Activated T-helper 1 cell treated with anti-CD3 and anti-CD28 coated beads, Interleukin-2, amount 50 U/mL, for 16 hours (primary cell): ENCODE measurements at places on chromosomes 2 and 18.

- no peak for DNase-seq
Observed at GRCh38 chr2:235848055-235848454, 320.1 kb downstream of the GBX2 start.

- DNase-seq, result no peak
Observed at GRCh38 chr2:68789603-68790002, 55.0 kb downstream of the ARHGAP25 start.

DNA sequence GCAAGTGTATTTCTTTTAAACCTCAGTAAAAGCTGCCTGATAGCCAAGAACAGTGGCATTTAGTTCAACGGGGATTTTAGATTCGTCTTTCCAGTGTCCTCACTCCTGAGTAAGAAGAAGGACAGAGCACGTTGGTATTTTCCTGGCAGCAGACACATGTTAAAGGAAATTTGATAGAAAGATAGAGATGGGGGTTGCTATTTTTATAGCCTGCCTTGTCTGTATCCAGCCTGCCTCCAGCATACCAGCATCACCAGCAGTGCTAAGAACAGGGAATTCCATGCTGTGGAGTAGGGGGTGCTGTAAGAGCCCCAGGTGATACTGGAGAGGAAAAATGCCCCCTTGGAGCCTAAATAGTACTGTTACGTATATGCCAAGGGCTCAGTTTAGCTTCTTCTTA, 1.1 kb upstream of the SMYD1 start:
- DNase-seq, result no peak

DNA sequence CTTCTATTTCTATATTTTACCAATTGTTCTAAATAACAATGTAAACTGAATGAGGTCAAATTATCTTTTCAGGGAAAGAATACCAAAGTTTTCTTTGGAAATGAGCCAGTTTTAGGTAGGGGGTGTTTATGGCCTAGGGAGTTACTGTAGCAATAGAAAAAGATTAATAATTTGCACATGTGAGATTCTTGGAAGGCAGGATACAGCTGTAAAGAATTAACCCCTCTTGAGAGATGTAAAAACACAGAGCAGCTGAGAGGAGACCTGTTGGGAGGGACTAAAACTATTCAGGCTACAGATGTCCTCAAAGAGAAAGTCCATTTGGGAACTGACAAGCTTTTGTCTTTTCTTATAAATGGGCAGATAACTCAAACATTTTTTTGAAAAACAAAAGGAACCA, 182.2 kb downstream of the FIGN start:
- no peak for DNase-seq

GRCh38 chr18:40874233-40874632, 1080.8 kb upstream of the PIK3C3 start:
- no peak for DNase-seq

DNA sequence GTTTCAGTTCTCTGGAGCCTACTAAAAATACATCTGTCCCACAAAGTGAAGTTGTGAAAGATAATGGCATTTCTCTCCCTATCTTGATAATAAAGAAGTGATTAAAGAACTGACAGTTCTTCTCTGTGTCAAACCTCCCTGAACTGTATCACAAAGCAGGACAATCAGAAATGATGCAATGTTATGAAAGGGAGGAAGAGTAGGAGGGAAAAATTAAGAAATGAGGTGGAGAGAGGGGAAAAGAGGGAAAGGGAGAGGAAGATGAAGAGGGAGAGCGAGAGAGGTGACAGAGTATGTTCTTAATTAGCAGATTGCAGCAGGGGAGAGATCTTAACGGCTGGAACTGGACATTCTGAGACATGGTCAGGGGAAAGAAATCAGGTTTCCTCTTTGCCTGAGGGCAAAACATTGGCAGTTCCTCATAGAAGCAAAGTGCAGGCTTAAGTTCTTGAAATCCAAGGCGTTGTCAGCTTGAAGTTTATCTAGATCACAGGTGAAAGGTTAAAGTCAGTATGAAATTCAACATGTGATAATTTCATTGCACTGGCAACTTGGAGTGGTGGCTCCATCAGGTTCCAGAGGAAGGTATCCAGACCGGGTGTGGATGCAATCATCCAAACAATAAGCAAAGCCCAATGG, 54.6 kb downstream of the RDH14 start:
- DNase-seq, result no peak

- no peak for DNase-seq
Observed at GRCh38 chr2:85672456-85672855, 4.5 kb upstream of the SFTPB start.

DNA sequence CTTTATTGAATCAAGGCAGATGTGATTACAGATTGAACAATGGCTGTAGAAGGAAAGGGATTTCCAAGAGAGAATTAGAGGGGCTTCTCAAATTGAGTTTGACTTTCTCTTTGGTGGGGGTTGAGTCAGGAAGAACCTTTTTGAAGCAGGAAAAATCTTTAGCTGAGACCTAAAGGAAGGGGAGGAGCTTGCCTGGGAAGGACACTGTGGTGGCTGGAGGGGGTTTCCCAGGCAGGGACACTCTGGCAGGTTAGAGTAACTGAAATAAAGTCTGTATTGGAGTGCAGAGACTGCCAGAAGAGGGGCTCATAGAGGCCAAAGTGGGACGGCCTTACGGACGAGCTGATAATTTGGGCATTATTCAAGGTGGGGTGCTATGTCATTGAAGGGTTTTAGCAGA, 69.3 kb downstream of the NEDD4L start:
- DNase-seq, result no peak

- no peak for DNase-seq
Observed at GRCh38 chr2:197372592-197372991, 62.0 kb upstream of the ANKRD44 start.

- DNase-seq, result no peak
Observed at GRCh38 chr2:18214936-18215335, 336.5 kb downstream of the KCNS3 start.

GRCh38 chr2:199819746-199820145, 31.2 kb downstream of the FTCDNL1 start:
- no peak for DNase-seq

GRCh38 chr18:47750889-47751423, 179.5 kb downstream of the SMAD2 start:
- DNase-seq, result no peak

DNA sequence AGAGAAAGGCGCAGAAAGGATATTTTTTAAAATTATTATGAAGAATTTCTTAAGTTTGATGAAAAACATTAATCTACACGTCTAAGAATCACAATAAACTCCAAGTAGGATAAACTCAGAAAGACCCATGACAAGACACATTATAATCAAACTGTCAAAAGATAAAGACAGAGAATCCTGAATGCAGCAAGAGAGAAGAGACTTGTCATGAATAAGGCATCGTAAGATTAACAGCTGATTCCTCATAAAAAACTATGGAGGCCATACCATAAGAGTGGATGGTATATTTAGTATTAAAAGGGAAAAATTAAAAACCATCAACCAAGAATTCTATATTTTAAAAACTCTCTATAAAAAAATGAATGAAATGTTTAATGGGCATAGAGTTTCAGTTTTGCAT, 39.1 kb downstream of the SRBD1 start:
- DNase-seq, result no peak

DNA sequence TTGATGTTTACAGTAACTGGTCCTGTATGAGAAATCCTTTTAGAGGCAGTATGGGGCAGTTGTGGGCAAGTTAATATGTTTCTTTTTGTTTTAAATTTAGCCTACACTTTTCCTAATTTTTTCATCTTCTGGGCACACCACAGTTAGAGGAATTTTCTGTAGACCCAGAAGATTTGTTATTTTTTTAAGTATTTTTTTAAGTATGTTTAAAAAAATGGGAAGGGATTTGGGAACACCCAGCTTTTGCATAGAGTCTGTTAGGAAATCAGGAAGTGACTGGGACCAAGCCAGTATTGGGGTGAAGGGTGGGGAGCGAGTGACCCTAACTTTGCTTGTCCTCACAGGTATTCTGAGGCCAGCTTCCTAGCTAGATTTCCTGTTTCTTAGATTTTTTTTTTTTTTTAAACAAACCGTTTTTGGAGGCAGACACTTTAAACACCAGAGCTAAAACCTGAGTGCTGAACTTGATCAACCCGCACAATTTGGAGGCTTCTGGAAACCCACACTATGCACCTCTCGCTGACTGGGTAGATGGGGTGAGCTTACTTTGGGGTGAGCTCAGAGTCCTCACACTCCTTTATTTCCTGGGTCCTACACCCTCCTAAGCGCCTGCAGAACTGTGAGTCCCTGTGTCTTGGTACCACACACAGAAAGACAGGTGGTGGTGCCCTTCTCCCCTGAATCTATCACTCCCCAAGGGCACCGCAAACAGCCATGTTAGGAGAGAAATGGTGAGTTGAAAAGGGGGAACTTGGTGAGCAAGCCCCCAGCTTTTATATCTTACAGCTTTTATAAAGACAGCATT, 5.2 kb downstream of the GATA6 start:
- no peak for DNase-seq
